Breast epithelium (tissue), 4 donors: ENCODE measurements at places on chromosomes 1 and 21. TPM values are rescaled to one million over a fixed set of nuclear protein-coding genes. Genes with fewer than 3 reads are reported as not detected.

The FAM177B gene
- total RNA-seq = 2.3 TPM

DNA sequence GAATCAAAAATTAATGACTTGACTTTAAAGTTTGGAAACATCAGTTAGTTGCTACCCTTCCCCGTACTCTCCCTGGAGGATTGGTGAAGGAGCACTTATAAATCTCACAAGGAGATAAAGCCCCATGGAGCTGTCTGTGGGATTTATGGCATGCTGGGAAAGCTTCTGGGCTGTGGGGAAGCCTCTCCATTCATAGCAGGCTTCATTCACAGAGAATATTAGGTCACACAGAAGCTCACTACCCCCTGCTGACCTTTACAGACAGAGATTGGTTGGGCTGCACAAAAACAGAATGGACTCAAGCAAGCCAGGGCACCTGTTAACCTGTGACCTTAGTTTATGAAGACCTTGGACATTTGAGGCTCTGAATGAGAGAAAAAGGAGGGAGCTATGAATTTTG, 32.1 kb downstream of the RGL1 start:
- H3K4me1 ChIP-seq = no peaks in the 10 kb centered on the region
- H3K4me3 ChIP-seq = no peak overlapping the region
- H3K36me3 ChIP-seq = no peaks in the 10 kb centered on the region
- H3K27me3 ChIP-seq = no peaks in the 10 kb centered on the region

The TNFAIP8L2 gene
- total RNA-seq = 5.7 TPM

The SLC9C2 gene
- not detected for total RNA-seq

- H3K4me3 ChIP-seq = no peak overlapping the region
- no peaks in the 10 kb centered on the region for H3K4me1 ChIP-seq
- no peak for DNase-seq
- no peaks in the 10 kb centered on the region for H3K27me3 ChIP-seq
Observed at GRCh38 chr1:111769517-111770146, 13.9 kb downstream of the DDX20 start.

The LIPI gene
- total RNA-seq = not detected

DNA sequence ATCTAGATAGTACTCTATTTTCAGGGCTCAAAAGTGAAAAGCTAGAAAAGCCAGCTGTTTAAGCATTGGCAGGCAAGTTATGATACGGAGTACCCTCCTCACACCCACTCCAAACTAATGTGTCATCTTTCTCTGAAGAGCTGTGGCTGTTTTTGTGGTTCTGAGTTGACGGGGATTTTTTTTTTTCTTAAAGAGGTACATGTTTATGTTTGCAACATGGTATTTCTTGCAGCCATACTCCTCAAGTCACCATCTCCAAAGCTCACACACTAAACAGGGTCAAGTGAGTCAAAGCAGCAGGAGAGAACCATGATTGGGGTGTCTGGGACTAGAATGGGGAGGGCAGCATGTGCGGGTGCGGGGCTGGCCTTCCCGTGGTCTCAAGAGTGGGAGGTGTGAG, 347.2 kb downstream of the DISC1 start:
- H3K27ac ChIP-seq = no peak overlapping the region
- no peaks in the 10 kb centered on the region for H3K36me3 ChIP-seq
- H3K27me3 ChIP-seq = no peaks in the 10 kb centered on the region

GRCh38 chr1:183330335-183330734, 87.8 kb downstream of the NMNAT2 start:
- DNase-seq = no peak
- H3K27me3 ChIP-seq = no peaks in the 10 kb centered on the region
- H3K4me1 ChIP-seq = no peaks in the 10 kb centered on the region
- H3K4me3 ChIP-seq = no peak overlapping the region
- no peak overlapping the region for H3K27ac ChIP-seq
- H3K36me3 ChIP-seq = no peaks in the 10 kb centered on the region

- no peaks in the 10 kb centered on the region for H3K36me3 ChIP-seq
- H3K4me3 ChIP-seq = no peak overlapping the region
- H3K27me3 ChIP-seq = no peaks in the 10 kb centered on the region
Observed at GRCh38 chr1:169946206-169946605, 52.5 kb upstream of the SCYL3 start.

GRCh38 chr1:245776694-245777332, 622.0 kb downstream of the KIF26B start:
- no peaks in the 10 kb centered on the region for H3K4me1 ChIP-seq
- no peak overlapping the region for H3K4me3 ChIP-seq
- H3K36me3 ChIP-seq = no peaks in the 10 kb centered on the region

The CD1D gene
- total RNA-seq = 2.0 TPM

GRCh38 chr21:26982767-26983166, 15.9 kb upstream of the ADAMTS5 start:
- H3K27ac ChIP-seq = no peak overlapping the region
- H3K4me3 ChIP-seq = no peak overlapping the region
- no peaks in the 10 kb centered on the region for H3K36me3 ChIP-seq
- no peaks in the 10 kb centered on the region for H3K4me1 ChIP-seq
- no peaks in the 10 kb centered on the region for H3K27me3 ChIP-seq

The METTL18 gene
- 6.1 TPM for total RNA-seq

The FAM72B gene
- 0.73 TPM for total RNA-seq

- H3K4me3 ChIP-seq = no peak overlapping the region
- no peak overlapping the region for H3K27ac ChIP-seq
- H3K36me3 ChIP-seq = no peaks in the 10 kb centered on the region
- H3K27me3 ChIP-seq = no peaks in the 10 kb centered on the region
Observed at GRCh38 chr1:159562680-159563079, 24.9 kb upstream of the APCS start.

- no peak overlapping the region for H3K4me3 ChIP-seq
- no peaks in the 10 kb centered on the region for H3K36me3 ChIP-seq
- H3K27ac ChIP-seq = no peak overlapping the region
- H3K4me1 ChIP-seq = no peaks in the 10 kb centered on the region
Observed at GRCh38 chr1:19511116-19511515, 25.8 kb upstream of the CAPZB start.

DNA sequence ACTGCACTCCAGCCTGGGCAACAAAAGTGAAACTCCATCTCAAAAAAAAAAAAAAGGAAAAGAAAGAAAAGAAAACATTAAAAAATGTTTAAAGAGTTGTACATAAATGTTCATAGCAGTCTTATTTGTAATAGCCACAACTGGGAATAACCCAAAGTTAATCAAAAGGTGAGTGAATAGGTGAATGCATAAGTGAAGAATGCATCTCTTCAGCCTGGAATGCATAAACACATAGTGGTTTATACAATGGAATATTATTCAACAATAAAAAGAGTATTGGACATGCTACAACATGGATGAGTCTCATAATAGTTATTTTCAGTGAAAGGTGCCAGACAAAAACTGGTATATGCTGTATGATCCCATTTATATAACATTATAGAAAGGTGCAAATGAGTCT, 18.1 kb downstream of the LDLRAD1 start:
- no peak overlapping the region for H3K4me3 ChIP-seq
- no peaks in the 10 kb centered on the region for H3K36me3 ChIP-seq
- no peak for DNase-seq
